ENCODE measurements at places on chromosomes 11 and 22. TPM values are rescaled to one million over a fixed set of nuclear protein-coding genes. Genes with fewer than 3 reads are reported as not detected.

The SC5D gene
- total RNA-seq = 45.9 TPM

DNA sequence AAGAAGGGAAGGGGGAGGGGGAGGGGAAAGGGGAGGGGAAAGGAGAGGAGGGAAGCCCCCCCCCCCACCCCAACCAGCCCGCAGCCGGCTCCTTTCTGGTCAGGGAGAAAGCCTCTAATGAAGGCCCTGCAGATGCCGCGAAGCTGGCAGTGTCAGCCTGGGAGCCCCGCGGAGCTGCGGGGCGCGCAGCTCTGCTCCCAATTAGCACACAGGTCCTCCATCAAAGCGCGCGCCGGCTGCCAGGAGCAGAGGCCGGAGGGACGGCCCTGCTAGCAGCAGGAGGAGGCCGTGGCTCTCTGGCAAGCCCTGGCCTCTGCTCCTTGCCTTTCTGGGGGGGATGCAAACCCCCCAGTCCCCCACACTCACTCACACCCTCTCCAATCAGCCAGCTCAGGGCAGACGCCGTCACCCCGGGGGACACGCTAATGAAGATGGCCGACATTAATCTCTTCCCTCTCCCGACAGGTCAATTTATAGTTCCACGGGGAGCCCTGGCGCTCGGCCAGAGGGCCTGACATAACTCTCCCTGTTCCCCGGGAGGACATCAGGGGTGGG is 70.5 kb upstream of the TCF20 start:
- DNase-seq = no peak

The NXPE4 gene
- total RNA-seq = 183 TPM

DNA sequence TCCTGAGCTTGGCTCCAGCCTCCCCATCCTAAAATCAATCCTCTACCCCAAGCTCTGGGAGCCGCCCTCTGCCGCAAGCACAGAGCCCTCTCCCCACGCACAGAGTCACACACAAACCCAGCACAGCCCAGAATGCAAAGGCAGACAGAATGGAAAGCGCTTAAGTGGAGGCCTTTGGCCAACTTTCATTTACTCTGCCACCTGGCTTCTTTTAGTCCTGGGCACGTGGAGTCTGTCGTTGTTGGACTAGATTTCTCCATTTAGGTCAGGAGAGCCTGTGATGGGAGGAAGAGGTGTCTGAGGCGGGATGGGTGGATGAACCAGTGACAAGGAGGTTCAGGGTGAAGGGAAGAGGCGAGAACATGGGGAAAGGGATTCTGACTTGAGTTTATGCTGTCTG is 191.7 kb downstream of the DSCAML1 start:
- no peak for DNase-seq

DNA sequence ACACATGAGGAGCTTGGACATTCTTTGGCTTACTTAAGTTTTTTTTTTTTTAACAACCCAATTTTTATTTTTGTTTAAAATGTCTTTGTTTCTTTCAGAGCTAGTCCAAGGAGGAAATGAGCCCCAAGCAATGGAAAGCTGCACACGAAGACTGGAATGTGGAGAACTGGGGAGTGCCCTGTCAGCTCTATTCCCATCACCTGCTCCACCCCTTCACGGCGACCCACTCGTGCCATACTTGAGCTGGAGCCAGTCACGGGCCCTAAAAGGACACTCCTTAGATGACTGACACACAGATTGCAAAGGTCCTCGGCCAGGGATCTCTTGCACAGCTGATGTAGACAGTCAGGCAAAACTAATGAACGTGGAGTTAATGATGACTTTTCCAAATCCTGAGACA is 10.6 kb upstream of the SLC25A18 start:
- DNase-seq = no peak

The SLC15A3 gene
- total RNA-seq = 6.2 TPM

DNA sequence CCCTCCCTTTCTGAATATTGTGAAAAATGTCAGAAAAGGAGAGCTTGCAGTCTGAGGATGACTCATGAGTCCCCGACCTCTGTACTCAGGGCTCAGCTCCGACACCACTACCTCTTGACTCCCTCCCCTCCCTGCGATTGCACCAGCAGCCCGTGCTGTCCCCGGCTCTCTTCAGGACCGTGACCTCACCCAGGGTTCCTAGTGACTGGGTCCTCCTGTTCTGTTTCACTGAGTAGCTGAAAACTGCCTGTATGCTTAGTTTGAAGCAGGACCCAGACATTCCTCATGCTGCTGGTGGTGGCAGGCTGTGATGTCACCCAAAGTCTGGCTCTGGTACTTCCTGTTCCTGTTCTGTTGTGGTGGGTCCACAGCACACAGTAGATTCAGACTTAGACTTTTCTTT is 11.7 kb downstream of the PHRF1 start:
- DNase-seq = no peak

The NCAM1 gene
- total RNA-seq = 9.3 TPM

Data from mucosa of descending colon (tissue), 3 donors.